ENCODE measurements at places on chromosomes 4 and X.

DNA sequence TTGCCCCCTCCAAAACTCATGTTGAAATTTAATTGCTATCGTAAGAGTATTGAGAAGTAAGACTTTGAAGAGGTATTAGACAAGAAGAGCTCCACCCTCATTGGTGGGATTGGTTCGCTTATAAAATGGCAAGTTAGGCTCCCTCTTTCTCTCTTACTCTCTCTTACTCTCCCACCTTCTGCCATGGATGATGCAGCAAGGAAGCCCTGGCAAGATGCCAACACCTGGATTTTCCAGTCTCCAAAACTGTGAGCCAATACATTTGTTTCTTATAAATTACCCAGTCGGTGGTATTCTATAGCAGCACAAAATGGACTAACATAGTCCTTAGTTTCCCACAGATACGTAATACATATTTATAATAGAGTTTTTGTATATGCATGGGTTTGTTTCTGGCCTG is 119.4 kb downstream of the DDIT4L start:
- no peak for DNase-seq

GRCh38 chrX:154750301-154751202 is at the start of gene GAB3:
Gene GAB3 (minus strand): TSS chrX:154751077. CDS start chrX:154751025, 52 bp downstream.
- DNase-seq: peak; percentile 28

DNA sequence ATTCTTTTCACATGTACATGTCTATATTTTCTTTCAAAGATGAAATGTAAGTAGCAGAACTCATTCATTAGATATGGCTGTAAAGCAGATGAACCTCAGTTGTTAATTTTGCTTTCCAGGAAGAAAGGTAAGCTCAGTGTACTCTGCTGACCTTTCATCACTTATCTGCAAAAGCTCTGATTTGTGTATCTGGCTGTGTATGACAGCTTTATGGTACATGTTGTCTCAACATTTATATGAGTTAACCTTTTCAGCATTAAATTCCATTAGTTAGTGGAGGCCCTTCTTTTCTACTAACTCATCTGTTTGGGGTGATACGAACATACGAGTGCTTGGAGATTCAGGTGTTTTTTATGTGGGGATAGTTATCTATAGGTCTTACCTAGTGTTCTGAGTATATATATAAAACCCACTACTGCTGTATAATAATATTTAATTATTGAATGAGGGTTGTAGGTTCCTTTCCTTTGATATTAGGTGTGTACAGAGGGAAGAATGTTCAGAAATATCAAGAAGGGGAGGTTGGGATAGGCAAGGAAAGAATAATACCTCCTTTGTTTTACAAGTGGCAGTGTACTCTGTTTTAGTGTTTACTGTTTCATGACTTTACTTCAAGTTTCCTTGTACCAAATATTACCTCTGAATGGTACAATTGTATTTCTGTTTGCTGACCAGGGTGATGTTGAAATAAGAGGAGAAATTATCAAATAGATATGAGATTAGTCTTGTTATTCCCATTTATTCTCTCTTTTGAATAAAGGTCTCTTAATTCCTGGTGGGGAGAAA is 395.5 kb downstream of the ARHGAP24 start:
- no peak for DNase-seq

DNA sequence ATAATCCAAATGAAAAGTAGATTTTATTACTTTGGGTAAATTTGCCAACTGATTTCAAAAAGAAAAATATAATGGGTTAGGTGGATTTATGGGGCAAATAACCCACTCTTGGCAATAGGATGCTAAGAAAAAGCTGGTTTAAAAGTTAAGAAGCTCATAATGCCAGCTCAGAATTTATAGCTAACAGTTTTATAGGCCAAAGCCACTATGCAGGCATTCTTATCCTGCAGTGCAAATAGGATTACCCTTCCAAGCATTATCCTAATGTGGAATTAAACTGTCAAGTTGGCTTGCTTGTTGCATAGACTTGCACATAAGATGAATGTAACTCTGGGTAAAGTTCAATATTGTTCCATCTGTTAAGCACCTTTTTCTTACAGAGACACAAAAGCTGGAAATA is 703.0 kb downstream of the PCDH18 start:
- no peak for DNase-seq

GRCh38 chr4:2898001-2898400 is 54.4 kb downstream of the ADD1 start:
- no peak for DNase-seq

DNA sequence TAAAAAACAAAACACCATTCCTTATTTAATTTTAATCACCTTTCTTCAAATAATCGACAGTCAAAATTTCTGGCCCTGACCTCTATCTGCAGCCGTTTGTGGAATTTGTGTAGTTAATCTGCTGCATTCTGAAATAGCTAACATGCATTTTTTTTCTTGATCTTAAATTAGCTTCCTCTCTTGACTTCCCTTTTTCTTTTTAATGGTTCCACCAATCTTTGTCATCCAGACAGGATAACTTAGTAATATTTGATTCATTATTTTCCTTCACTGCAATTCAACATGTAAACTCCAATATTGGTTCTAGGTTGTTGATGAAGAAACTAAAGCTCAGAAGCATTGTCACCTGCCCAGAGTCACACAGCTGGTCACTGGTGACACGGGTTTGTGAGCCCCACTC is 77.3 kb downstream of the ARHGAP10 start:
- no peak for DNase-seq
